Breast epithelium (tissue), 4 donors: ENCODE measurements at places on chromosomes 4 and X. TPM values are rescaled to one million over a fixed set of nuclear protein-coding genes. Genes with fewer than 3 reads are reported as not detected.

GRCh38 chr4:148081745-148082144, 349.9 kb downstream of the ARHGAP10 start:
- H3K4me1 ChIP-seq = no peaks in the 10 kb centered on the region
- DNase-seq = no peak
- H3K36me3 ChIP-seq = no peaks in the 10 kb centered on the region
- no peak overlapping the region for H3K4me3 ChIP-seq

DNA sequence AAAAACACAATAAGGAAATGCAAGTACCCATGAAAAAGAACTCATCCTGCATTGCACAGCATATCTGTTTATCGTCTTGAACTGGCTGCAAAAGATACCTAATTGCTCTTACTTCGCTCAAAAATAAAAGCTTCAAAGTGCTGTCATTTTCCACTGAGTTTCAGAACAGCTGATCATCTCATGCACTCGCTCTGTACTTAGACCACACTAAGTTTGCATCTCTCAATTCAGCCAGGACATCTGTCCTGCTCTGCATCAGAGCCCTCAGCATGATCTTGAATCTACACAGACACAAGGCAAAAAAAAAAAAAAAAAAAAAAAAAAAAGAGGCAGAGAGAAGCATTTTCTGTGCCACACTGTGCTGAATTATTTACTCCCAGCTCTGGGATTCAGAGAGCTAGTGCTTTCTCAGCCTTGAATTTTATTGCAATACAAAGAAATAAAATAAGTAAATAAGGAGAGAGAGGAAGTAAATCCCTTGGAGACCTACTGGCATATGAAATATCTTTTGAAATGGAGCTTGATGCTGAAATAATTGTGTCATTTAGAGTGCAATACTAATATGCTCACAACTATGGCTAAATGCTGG, 81.3 kb downstream of the PPP1R2C start:
- no peaks in the 10 kb centered on the region for H3K27me3 ChIP-seq
- no peak overlapping the region for H3K27ac ChIP-seq
- H3K36me3 ChIP-seq = no peaks in the 10 kb centered on the region
- no peak overlapping the region for H3K4me3 ChIP-seq
- DNase-seq = no peak

DNA sequence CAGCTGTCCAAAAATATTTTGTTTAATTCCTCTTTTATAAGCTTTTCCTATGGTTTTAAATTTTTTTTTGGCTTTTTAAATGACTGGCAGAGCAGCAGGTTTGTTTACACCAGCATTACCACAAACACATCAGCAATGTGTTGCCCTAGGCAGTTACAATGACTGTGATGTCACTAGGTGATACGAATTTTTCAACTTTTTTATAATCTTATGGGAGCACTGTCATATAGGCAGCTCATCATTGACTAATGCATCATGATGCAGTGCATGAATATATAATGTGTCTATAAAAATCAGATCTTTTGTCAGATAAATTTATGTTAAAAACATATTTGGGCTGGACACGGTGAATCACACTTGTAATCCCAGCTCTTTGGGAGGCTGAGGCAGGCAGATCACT, 231.6 kb upstream of the SLIT2 start:
- no peaks in the 10 kb centered on the region for H3K36me3 ChIP-seq
- H3K27ac ChIP-seq = no peak overlapping the region
- no peak for DNase-seq
- no peaks in the 10 kb centered on the region for H3K27me3 ChIP-seq

DNA sequence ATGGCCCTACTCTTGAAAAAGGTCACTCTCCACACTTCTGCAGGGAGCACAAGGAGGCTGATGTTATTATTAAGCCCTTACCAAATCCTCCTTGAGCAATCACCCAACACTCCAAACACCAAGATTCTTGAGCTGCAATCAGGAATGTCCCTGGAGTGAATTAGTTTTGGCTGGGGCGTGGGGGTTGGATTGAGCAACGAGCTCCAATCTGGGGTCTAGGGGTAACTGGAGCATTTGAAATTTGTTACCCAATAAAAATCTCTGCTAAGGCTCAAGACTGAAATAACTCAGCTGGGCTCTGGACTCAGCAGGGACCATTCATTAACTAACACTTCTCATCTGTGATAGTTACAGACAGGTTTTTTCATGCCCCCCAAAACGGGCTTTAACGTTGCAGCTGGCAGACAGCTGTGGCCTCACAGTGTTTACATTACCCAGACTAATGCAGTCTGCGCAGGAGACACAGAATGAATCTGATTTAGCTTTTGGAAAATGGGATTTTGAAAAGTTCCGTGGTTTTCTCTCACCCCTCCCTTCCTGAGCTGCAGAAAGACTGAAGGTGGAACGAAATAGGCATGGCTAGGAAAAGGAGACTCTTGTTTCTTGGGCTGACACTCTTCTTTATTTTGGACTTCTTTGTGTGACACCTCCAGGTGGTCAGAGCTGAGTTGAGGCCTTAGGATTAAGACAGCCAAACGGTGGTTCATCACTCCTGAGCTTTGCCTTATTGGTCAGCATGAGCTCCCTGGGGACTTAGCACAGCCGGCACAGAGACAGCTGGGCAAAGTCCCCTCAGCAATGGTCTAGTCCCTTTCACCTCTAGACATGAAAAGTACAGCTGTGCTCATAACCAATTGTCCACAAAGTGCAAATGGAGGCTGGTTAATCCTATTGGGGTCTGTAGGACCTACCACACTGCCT, 26.6 kb downstream of the PLAC1 start:
- H3K4me1 ChIP-seq = no peaks in the 10 kb centered on the region
- no peaks in the 10 kb centered on the region for H3K27me3 ChIP-seq
- H3K27ac ChIP-seq = no peak overlapping the region
- no peak for DNase-seq

AKAP14 gene
- total RNA-seq = not detected

RHOXF2B gene
- total RNA-seq = not detected

DNA sequence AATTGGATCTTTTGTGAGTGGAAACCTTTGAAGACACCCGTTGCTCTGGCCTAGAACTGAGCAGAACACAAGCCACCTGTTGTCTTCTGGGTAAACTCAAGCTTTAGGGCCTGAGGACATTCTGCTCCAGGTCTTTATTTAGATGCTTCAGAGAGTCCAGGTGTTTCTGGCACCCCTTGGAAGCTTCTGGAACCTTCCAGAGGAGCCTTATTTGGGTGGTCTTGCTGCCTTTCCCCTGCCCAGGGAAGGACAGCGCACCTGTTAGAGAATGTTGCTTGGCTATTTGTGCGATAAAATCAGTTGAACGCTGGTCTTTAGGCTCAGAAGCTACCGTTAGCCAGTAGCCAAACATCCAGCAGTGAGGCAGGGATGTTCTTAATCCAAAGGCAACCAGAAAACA, 3.0 kb downstream of the ZNF275 start:
- H3K27me3 ChIP-seq = peaks cover 9% of the 10 kb centered on the region
- H3K36me3 ChIP-seq = no peaks in the 10 kb centered on the region
- H3K4me1 ChIP-seq = no peaks in the 10 kb centered on the region
- no peak overlapping the region for H3K4me3 ChIP-seq

- no peaks in the 10 kb centered on the region for H3K36me3 ChIP-seq
- H3K4me3 ChIP-seq = no peak overlapping the region
- no peak overlapping the region for H3K27ac ChIP-seq
- no peaks in the 10 kb centered on the region for H3K4me1 ChIP-seq
- H3K27me3 ChIP-seq = no peaks in the 10 kb centered on the region
Observed at GRCh38 chr4:176638992-176639391, 153.7 kb downstream of the VEGFC start.

- H3K27ac ChIP-seq = no peak overlapping the region
- no peaks in the 10 kb centered on the region for H3K36me3 ChIP-seq
Observed at GRCh38 chrX:46653482-46653881, 79.9 kb downstream of the CHST7 start.

GRCh38 chr4:25859429-25860148, 3.2 kb downstream of the SEL1L3 start:
- H3K27me3 ChIP-seq = no peaks in the 10 kb centered on the region
- no peaks in the 10 kb centered on the region for H3K4me1 ChIP-seq
- no peak for DNase-seq
- H3K27ac ChIP-seq = peak overlapping the region; percentile 22

GRCh38 chr4:108890484-108890881, 127.6 kb upstream of the ETNPPL start:
- H3K4me1 ChIP-seq = no peaks in the 10 kb centered on the region
- no peaks in the 10 kb centered on the region for H3K27me3 ChIP-seq
- no peaks in the 10 kb centered on the region for H3K36me3 ChIP-seq
- no peak for DNase-seq
- H3K27ac ChIP-seq = no peak overlapping the region

TMEM184C gene
- total RNA-seq = 21.0 TPM

PPP2R2C gene
- 0.44 TPM for total RNA-seq

DNA sequence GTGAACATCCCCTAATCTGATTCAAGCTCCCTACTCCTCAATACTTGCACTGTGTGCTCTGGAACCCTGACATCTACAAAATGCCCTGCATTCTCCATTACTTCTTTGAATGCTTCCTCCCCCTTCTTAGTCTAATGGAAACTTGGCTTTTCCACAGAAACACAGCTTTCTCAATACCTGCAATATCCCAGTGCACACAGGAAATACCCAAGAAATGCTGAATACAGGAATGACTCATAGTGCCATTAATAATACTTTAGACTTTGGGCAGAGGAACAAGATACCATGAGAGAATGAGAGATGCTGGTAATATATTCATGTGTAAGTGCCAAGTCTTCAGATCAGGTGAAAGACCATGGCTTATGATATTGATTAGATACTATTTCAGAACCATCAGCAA, 5.6 kb downstream of the QRFPR start:
- H3K4me1 ChIP-seq = peaks cover under 1% of the 10 kb centered on the region
- no peaks in the 10 kb centered on the region for H3K27me3 ChIP-seq
- no peak overlapping the region for H3K27ac ChIP-seq
- H3K36me3 ChIP-seq = no peaks in the 10 kb centered on the region
- DNase-seq = no peak

GRCh38 chr4:127049526-127049925, 583.2 kb upstream of the INTU start:
- H3K27me3 ChIP-seq = no peaks in the 10 kb centered on the region
- no peak for DNase-seq
- H3K27ac ChIP-seq = no peak overlapping the region
- no peak overlapping the region for H3K4me3 ChIP-seq

DNA sequence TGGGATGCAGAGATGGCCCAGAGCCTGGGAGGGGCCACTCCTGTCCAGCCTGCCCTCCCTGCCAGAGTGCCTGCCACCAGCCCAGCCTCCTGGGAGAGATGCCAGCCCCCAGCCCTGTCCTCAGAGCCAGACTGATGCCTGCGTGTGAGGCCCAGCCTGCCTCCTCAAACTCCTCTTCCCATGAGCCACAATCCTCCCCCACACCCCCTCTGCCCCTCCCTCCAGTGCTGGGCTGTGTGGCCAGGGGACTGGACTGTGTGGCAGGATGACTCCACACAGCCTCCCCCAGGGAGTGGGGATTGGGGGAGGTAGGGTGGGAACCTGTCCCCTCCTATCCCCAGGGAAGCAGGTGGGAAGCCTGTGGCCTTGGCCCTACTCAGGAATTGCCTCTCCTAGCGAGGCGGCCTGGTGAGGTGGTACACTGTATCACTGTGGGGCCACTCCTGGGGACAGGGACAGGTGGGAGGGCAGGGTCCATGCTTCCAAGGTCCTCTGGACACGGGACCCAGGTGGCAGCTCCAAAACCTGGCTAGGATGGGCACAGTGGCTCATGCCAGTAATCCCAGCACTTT, 4.3 kb upstream of the SH3BP2 start:
- no peak overlapping the region for H3K4me3 ChIP-seq
- H3K36me3 ChIP-seq = no peaks in the 10 kb centered on the region
- no peak for DNase-seq
- no peaks in the 10 kb centered on the region for H3K27me3 ChIP-seq
- peaks cover under 1% of the 10 kb centered on the region for H3K4me1 ChIP-seq
- no peak overlapping the region for H3K27ac ChIP-seq

DNA sequence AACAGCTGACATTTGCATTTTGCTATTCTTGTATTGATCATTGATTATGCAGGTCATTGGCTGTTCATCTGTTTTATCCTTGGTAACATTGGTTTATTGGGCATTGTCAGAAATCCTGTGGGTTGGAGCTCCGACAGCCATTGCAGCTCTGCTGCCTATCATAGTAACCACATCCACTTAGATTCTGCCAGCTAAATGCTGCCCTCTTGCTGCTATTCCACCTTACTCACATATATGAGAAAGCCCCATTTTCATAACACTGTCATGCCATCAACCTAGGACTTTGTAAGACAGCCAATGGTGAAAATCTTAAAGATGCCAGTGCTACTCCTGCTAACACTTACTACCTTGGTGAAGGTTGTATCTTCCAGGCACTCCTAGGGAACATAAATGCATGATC, 187.3 kb upstream of the CXCL13 start:
- no peak overlapping the region for H3K27ac ChIP-seq
- no peaks in the 10 kb centered on the region for H3K27me3 ChIP-seq
- H3K4me3 ChIP-seq = no peak overlapping the region
- H3K4me1 ChIP-seq = no peaks in the 10 kb centered on the region
- DNase-seq = no peak
- no peaks in the 10 kb centered on the region for H3K36me3 ChIP-seq

DNA sequence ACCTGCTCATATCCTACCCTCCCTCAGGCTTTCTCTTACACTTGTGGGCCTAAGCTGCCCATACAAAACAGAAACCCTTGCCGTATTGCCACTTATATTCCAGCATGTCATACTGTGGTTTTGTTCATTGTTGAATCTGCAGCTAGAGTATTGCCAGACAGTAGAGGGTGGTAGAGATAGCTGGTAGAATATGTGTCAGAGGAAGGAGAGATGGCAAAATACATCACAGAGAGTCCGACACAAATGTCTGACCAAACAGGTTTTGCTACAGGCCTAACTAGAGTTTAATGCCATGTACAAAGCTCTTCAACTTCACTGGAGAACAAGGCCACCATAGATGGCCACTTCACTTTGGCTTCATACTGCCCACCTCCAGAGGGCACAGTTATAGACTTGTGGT, 160.1 kb downstream of the EFHC2 start:
- no peak for DNase-seq
- H3K4me1 ChIP-seq = no peaks in the 10 kb centered on the region
- H3K27ac ChIP-seq = no peak overlapping the region
- H3K4me3 ChIP-seq = no peak overlapping the region

GRCh38 chr4:2924286-2924685, 38.9 kb downstream of the NOP14 start:
- H3K36me3 ChIP-seq = peaks cover 5% of the 10 kb centered on the region
- no peak overlapping the region for H3K4me3 ChIP-seq
- no peak for DNase-seq
- no peaks in the 10 kb centered on the region for H3K27me3 ChIP-seq

ZCCHC18 gene
- total RNA-seq = 1.1 TPM

- DNase-seq = no peak
- no peaks in the 10 kb centered on the region for H3K36me3 ChIP-seq
- H3K27me3 ChIP-seq = no peaks in the 10 kb centered on the region
- H3K27ac ChIP-seq = no peak overlapping the region
- H3K4me1 ChIP-seq = peaks cover 3% of the 10 kb centered on the region
Observed at GRCh38 chr4:768995-769394, 56.9 kb downstream of the CPLX1 start.

- H3K27me3 ChIP-seq = peaks cover 2% of the 10 kb centered on the region
- H3K4me3 ChIP-seq = no peak overlapping the region
- no peak for DNase-seq
- H3K36me3 ChIP-seq = no peaks in the 10 kb centered on the region
- H3K4me1 ChIP-seq = no peaks in the 10 kb centered on the region
Observed at GRCh38 chrX:150036181-150036580, 97.9 kb upstream of the EOLA2 start.

GRCh38 chrX:20427173-20427770, 160.6 kb upstream of the RPS6KA3 start:
- H3K36me3 ChIP-seq = no peaks in the 10 kb centered on the region
- no peak overlapping the region for H3K4me3 ChIP-seq
- no peak overlapping the region for H3K27ac ChIP-seq
- DNase-seq = no peak
- H3K4me1 ChIP-seq = no peaks in the 10 kb centered on the region
- peaks cover 32% of the 10 kb centered on the region for H3K27me3 ChIP-seq

GRCh38 chr4:151993521-151993920, 232.7 kb upstream of the GATB start:
- no peaks in the 10 kb centered on the region for H3K27me3 ChIP-seq
- no peak overlapping the region for H3K27ac ChIP-seq
- H3K36me3 ChIP-seq = no peaks in the 10 kb centered on the region
- H3K4me3 ChIP-seq = no peak overlapping the region
